ENCODE measurements at places on chromosomes 1 and 21.
A peak's percentile ranks its signal among the peaks of the same experiment; 100 is the strongest.

DNA sequence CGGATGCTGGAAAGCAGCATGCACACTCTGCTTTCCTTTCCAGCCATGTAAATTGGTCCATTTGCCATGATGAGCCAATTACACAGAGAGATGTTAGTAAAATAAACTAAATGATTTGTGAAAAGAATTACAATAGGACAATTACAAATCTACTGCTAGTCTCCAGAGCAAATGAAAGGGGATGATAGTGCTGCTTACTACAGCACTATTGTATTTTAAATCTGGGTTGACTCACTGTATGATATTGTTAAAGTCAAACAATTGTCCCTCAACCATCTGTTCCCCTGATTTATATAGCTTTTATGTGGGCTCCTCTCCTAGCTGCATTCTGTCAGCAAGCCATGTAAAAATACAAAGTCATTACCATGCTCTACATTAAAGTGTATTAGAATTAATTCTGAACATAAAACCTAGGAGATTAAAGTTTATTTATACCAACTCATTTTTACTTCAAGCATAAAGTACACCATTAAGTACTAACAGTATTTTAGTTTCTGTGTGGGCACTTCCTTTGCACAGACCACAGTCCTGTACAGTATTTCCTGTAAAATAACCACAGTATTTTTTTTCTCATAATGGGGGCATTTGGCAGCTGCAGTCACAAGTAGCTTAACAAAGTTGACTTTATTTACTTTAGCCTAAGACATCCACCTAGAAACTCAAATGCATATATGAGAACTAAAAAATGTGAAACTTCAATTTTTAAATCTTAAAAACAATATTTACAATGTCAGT, 135.8 kb downstream of the VAV3 start:
- no peak for DNase-seq

DNA sequence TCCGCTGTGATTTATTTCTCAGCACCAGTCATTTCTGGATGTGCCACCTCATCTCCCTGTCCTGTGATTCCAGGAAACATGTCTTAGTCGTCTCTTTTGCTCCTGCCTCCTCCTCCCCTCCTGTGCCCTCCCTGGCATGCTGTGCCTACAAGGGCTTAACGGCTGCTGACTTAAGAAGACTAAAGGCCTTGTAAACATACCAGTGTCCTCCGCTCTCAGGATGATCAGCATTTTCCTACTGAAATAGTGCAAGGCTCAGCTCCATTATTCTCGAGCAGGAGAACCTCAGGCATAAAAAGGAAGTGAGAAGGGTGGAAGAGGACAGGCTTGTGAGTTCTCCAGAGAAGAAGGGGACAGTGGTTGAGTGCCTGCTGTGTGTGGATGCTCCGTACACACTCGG, 61.6 kb upstream of the RUNX3 start:
- no peak for DNase-seq

DNA sequence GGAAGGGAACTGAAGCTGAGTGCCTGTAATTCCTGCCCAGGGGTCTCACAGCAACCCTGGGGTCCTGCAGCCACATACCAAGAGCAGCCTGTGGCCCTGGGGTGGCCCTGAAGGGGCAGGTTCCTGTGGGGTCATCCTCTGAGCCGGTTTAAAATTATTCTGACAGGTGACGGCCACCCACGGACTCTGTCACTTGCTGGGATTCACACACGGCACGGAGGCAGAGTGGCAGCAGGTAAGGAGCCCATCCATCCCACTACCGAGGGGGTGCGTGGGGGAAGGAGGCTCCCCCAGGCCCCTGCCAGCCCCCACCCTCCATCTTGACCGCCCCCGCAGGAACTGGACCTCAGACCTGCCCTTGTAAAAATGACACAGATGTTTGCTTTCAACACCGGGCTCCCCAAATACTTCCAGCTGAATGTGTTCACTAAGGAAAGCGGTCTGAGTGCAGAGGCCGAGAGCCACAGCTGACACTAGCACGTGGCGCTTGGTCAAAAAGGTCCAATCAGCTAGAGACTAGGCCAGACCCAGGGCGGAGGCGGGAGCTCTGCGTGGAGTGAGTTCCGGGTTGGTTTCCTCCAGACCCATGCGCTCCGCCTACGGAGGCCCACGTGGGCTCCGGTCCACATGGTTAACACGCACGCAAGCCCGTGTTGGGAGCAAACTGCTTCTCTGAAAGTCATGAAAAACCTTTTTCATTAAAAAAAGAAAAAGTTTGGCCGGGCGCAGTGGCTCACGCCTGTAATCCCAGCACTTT, 10.0 kb downstream of the YBEY start:
- DNase-seq, result peak; percentile 78

- DNase-seq, result no peak
These were observed 309 bp downstream of the NSL1 start for GRCh38 chr1:212791261-212791675.

DNA sequence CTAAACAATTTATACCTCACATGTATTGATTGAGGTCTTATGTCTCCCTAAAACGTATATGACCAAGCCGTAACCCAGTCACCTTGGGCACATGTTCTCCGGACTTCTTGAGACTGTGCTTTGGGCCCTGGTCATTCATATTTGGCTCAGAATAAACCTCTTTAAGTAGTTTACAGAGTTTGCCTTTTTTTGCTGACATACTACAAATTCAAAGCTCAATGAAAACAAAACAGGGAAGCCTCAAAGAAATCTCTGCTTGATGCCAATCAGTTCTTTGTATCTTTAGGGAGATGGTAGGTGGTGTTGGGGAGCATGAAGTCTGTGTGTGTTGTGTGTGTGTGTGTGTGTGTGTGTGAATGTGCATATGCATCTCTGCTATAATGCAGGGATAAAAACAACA, 247.0 kb downstream of the KCNJ6 start:
- no peak for DNase-seq

DNA sequence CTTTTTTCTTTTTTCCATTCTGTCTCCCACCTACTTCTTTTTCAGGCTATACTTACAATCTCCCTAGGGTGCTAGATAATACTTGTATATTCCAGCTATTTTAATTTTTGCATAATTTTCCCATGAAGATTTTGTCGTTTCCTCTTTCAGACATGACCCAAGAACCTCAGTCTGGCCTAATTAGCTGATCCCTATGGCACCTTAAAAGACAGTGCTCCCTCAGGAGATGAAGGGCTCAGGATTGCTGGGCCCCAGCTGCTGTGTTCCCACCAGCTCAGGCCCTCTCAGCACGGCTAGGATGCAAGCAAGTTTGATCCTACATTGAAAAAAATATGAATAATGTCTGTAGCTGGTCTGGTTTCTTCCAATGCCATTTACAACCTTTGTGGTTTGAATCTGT, 55.0 kb upstream of the RGS5 start:
- no peak for DNase-seq

DNA sequence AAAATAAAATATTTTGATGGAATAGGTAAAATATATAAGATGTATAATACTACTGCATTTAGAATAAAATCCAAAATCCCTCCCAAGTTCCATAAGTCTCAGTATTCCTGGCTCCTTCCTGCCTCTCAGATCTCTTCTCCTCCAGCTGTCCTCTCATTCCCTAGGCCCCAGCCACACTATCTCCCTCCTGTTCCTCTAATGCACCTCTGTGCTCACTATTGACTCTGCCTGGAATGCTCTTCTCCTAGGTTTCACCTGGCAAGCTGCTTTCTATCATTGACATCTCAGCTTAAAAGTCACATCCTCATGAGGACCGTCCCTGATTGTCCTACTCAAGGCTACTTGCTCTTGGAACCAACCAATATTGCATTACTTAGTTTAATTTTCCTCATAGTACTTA, 7.2 kb downstream of the NME7 start:
- DNase-seq, result no peak

GRCh38 chr1:44594871-44595735, 79.2 kb downstream of the TMEM53 start:
- DNase-seq, result peak; percentile 69

DNA sequence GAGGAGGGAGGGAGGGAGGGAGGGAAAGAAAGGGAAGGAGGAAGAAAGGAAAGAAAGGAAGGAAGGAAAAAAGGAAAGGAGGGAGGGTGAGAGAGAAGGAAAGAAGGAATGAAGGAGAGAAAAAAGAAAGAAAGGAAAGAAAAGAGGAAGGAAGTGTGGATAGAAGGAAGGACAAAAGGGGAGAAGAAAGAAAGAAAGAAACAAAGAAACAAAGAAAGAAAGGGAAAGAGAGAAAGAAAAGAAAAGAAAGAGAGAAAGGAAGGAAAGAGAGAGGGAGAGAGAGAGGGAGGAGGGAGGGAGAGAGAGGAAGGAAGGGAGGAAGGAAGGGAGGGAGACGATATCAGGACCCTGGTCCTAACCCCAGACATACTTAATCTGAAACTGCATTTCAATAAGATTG, 146.2 kb upstream of the ZC3H11B start:
- DNase-seq, result no peak

GRCh38 chr1:68269637-68270430, 37.5 kb upstream of the WLS start:
- DNase-seq, result no peak

- no peak for DNase-seq
These were observed 1.3 kb downstream of the NVL start for GRCh38 chr1:224328644-224329043.

GRCh38 chr1:199122532-199123311, 483.9 kb downstream of the PTPRC start:
- no peak for DNase-seq

GRCh38 chr1:183871142-183871541, 66.2 kb downstream of the RGL1 start:
- no peak for DNase-seq

DNA sequence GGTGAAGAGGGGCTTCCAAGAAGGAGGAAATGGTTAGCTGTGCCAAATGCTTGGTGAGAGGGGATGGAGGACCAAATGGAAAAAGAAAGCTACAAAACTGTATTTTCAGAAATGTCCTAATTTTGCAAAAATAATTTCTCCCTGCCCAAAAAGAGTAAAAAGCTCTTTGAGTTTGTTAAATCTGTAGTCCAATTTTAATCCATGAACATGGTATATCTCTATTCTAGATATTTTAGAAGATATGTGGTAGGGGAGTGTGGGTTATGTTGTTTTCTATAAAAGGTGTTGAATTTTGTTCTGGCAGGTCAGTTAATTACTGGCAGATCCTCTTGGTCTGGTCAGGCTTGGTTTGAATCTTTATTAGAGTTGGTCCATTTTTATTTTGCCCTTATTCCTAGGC, 474.1 kb upstream of the VAMP3 start:
- no peak for DNase-seq

DNA sequence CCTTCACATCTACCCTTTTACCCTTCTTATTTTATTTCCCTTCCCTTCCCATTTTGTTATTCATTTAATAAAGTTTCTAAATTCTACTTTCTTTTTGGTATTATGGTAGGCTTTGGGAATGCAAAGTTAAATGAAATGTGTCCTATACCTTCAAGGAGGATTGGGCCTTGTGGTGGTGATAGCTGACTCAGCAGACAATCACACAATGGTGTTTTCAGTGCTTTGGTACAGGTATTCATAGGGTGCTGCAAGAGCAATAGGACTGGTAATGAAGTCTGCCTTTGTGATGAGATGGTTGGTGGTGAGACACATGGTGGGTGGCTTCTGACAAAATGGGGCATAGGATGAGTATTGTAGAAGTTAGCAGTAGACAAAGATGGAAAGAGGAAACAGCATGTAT, 21.9 kb upstream of the SPAG17 start:
- DNase-seq, result no peak

DNA sequence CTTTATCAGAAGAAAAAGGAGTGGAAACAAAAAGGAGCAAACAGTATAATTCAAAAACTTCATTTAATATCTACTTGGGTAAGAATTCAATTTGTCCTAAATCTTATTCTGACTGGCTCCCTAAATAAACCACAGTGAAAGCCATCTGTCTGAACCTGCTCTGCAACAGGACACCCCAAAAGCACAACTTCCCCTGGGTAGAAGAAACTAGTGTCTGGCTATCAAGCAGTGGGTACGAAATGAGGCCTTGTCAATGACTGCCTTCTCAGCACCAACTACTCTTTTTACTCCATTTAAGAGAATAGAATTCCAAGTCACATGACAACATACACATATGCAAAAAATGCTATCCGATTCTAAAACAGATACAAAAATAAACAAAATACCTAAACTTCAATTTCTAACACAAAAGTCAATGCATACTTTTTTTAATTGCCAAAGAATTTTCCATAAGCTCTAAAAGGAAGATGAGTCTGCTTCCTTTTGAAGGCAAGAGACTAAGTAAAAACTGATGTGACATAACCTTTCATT, 206.8 kb downstream of the SLC45A1 start:
- DNase-seq, result no peak

- no peak for DNase-seq
These were observed 15.7 kb upstream of the WDTC1 start for GRCh38 chr1:27218736-27219135.

GRCh38 chr1:160859166-160859565, 3.5 kb downstream of the CD244 start:
- no peak for DNase-seq

- DNase-seq, result peak; percentile 23
These were observed 7.5 kb downstream of the MPL start for GRCh38 chr1:43345120-43345519.

DNA sequence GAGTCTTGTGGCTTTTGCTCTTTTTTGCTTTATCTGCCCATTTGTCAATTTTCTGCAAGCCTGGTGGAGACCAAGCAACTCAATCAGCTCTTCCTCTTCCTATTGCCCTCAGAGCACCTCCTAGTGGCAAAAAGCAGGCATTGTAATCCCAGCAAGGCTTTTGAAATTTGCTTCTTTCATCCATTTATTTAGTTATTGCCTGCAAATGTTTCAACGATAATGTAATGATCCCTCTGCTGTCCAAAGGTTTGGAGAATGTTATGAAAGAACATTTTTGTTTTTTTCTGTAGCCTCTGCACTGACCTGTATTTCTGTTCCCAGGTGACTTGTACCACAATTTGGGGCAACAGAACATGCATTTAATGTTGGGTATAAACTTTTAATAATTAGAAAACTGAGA, 127.8 kb downstream of the GABPA start:
- DNase-seq, result no peak

- no peak for DNase-seq
These were observed 17.5 kb downstream of the RD3 start for GRCh38 chr1:211474451-211474850.

GRCh38 chr21:25898671-25899070, 163.9 kb downstream of the GABPA start:
- no peak for DNase-seq

DNA sequence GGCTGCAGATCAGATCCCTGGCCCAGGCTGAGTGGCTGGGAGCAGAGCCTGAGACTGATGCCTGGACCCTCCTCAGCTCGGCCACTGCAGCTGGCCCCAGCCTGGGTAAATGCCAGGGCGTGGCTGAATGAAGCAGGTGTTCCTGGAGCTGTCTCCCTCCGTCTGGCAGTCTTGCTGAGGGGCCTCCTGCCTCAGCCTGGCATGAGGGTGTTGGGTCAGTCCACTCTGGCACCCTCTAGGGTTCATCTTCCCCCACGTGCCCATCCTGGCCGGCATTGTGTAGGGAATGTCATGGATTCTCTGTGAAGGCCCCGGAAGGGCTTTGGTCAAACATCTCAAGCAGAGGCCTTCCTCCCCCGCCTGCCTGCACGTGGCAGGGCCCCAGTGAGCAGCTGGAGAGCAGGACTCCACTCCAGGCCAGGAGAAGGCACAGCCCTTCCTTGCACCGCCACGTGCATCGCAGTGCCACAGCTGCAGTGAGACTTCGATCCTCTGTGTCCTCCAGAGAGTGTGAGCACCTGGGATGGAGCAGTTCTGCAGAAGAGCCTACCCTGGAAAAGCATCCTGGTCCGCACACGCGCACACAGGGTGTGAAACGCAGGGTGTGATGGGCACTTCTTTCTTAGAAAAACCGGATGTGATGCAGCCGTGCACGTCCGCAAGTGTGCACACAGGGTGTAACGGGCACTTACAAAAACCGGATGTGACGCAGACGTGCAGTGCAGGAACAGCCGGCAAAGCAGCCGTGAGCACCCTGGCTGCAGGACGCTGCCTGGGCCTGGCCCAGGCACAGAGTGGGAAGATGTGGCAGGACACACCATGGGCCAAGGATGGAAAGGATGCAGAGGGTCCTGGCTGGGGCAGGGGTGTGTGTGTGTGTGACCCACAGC, 4.6 kb upstream of the KRTAP10-4 start:
- no peak for DNase-seq

Data from mucosa of gallbladder (tissue), 1 donor.